Aorta (tissue), 5 donors: ENCODE measurements at places on chromosomes 7 and 10. TPM values are rescaled to one million over a fixed set of nuclear protein-coding genes. Genes with fewer than 3 reads are reported as not detected.

DNA sequence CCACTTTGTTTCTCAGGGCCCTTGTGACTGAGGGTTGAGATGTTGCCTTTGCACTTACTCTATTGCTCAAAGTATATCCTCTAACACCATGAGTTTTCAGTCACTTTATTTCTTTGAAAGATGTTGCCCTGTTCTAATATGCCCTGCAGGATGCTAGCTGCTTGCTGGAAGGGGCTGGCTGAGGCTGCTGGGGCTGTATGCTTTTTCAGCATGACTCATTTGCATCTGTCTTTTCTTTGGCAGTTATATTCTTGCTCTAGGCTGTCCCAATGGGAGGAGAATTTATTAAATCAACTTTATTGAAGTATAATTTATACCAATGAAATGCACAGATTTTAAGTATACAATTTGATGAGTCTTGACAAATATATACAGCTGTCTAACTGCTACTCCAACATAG is 157.7 kb downstream of the PLPP4 start:
- no peak for DNase-seq

Gene SEMA3A
- 11.0 TPM for total RNA-seq

DNA sequence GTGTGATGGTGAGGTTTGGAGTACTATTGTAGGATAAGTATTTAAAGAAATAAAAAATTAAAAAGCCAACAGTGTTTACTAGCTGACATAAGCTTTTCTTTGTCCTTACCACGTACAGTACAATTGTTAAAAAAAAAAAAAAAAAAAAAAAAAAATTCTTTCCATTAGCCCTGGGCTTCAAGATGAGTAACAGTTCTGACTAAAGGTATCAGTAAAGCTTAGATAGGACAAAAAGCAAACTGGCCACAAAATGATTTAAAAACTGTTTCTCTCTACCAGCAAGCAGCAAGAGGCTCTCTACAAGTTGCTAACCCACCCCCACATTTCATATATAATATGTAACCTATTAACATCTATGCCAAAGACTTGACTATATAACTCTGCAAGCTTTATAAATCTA is 17.5 kb downstream of the HYCC1 start:
- no peak for DNase-seq

DNA sequence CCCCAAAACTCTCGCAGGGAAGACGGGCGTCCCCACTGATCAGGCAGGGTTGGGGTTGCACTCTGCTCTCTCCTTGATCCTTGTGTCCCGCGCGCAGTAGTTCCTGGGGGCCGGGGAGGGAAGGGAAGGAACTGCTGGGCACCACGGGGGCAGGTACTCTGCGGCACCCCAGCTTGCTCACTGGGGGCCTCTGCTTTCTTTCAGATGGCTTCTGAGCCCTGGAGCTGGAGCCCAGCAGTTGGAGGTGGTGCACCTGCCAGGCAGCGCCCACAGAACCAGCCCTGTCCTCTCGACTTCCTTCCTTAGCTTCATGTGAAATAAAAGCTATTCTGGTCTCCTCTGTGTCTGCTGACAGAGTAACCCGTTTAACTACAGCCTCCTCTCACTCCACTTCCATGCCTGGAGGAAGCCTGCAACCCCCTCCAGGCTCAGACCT is 12.2 kb downstream of the PLAC9 start:
- DNase-seq = peak; percentile 60

Gene TBX20
- total RNA-seq = not detected

- DNase-seq = no peak
Measured at GRCh38 chr10:14707481-14707880, 67.2 kb downstream of the FAM107B start.

Gene OR2A12
- total RNA-seq = not detected

GRCh38 chr10:10591715-10592341 is 425.8 kb upstream of the CELF2 start:
- no peak for DNase-seq

- DNase-seq = peak; percentile 47
Measured at GRCh38 chr10:37856881-37857286, 526 bp downstream of the ZNF248 start.

DNA sequence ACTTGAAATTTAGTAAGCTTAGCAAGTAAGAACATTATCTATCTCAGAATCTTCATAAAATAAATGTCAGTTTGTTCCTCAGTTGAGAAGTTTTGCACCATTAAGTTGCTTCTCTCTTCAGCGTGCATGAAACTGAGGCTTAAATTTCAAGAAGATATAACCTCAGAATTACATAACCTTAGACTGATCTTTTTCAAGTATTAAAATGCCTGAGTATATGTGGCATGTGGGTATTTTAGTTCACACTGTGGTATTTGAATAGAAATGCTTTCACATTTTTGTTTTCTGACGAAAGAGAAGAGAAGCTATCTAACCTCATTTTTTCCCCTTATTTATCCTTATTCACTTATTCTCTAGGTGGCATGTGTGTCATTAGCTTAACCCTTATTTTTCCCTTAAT is 104.1 kb downstream of the PHF14 start:
- DNase-seq = no peak

Gene AKR1D1
- total RNA-seq = not detected

DNA sequence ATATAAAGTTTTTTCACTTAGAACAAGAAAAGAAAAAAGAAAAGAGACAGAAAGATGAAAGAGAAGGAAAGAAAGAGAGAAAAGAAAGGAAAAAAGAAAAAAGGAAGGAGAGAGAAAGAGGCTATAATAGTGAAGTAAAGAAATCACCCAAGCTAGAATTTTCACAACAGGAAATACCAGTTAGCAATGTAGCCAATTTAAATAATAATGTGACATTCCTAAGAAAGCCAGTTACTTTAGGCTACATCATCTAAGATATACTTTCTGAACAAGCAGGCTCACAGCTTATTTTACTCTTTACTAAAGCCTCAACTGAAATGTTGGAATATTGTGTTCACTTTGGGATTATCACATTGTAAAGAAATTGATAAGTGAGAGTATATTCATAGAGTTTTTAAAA is 53.6 kb downstream of the GPR37 start:
- DNase-seq = no peak

GRCh38 chr10:101683276-101683675 is 11.7 kb downstream of the FBXW4 start:
- DNase-seq = no peak

- DNase-seq = no peak
Measured at GRCh38 chr10:71079761-71080380, 132.5 kb upstream of the UNC5B start.

- DNase-seq = no peak
Measured at GRCh38 chr10:44234483-44234875, 150.4 kb downstream of the CXCL12 start.

DNA sequence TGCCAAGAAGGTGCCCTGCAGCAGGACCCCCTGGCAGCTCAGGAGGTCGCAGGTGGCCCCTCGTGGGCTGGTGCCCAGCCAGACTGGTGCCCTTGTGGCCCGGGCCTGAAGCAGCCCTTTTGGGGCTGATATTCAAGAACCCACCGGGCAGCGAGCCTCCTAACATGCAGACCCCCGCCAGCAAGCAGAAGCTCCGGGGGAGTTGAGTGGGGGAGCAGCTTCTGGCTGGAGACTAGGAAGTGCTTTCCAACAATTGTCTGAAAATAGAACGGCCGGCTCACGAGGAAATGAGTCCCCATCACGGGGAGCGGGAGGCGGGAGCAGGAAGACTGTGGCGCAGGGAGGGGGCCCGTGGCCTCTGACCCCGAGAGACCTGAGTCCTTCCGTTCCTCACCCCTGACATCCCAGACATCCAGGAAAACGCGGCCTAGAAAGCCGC is 9.5 kb upstream of the INTS1 start:
- peak; percentile 85 for DNase-seq
